ENCODE measurements at places on chromosomes 4 and X. TPM values are rescaled to one million over a fixed set of nuclear protein-coding genes. Genes with fewer than 3 reads are reported as not detected.

The PF4V1 gene
- not detected for total RNA-seq

The GRID2 gene
- not detected for total RNA-seq

The CD38 gene
- 4.7 TPM for total RNA-seq

GRCh38 chr4:169147191-169147590 lies 123.6 kb downstream of the SH3RF1 start:
- no peaks in the 10 kb centered on the region for H3K4me1 ChIP-seq
- H3K4me3 ChIP-seq, result no peak overlapping the region
- H3K36me3 ChIP-seq, result no peaks in the 10 kb centered on the region
- no peak overlapping the region for H3K27ac ChIP-seq
- H3K27me3 ChIP-seq, result no peaks in the 10 kb centered on the region

The GAGE12E gene
- not detected for total RNA-seq

DNA sequence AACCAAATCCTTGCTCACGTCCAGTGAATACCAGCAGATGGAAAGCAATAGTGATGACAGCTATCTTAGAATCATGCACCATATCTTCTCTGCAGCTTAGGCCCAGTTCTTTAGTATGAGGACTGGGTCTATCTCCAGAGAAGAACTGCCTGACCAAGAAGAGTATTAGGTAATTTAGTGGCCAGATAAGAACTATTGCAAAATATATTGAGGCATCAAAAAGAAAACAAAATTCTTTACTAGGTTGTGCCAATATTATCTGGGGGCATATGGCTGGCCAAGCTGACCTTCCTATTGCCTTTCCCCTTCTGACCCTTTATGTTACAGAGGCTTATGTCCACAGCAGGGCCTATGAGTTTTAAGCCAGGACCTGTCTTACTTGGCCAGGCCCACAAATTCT lies 91.2 kb downstream of the RLIM start:
- peaks cover 34% of the 10 kb centered on the region for H3K4me1 ChIP-seq
- no peaks in the 10 kb centered on the region for H3K36me3 ChIP-seq
- no peak overlapping the region for H3K4me3 ChIP-seq
- no peak for DNase-seq

- H3K4me1 ChIP-seq, result no peaks in the 10 kb centered on the region
- H3K4me3 ChIP-seq, result no peak overlapping the region
- H3K36me3 ChIP-seq, result no peaks in the 10 kb centered on the region
- DNase-seq, result no peak
- H3K27me3 ChIP-seq, result no peaks in the 10 kb centered on the region
Observed at GRCh38 chrX:150456466-150456865, 93.3 kb downstream of the MAMLD1 start.

DNA sequence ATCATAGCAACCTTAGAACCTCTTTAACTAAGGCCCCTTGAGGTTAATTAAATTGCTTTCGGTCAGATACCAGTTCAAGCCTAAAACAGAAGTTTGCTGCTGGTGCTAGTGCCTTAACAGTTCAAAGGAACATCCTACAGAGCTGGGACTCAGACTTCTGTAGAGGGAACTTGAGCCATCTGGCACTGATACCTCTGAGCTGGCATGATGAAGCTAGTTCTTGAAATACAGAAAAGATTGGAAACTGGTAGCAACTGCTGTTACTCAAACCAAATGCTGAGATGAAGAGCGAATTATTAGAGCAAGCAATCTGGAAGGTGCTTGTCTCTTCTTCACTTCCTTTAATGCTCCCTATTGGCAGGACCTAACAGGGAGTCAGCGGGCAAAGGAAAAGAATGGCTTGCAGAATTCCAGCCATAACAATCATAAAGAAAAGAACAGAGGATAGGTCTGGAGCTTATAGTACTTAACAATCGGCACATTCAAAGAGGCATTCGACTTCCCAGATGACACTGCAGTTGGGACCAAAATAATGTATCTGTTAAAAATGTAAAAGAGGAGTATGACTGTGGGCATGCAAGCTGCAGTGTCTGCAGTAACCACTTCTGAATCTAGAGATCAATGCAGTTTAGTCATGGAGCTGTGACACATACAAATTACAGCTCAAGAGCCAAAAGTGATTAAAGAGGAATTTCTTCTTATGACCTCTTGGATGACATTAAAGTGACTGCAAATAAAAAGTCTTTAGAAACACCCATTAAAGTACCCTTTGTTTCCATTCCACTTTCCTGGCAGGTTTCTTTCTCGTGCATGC lies 298.9 kb downstream of the PDGFC start:
- no peak overlapping the region for H3K4me3 ChIP-seq
- H3K36me3 ChIP-seq, result no peaks in the 10 kb centered on the region
- no peaks in the 10 kb centered on the region for H3K4me1 ChIP-seq
- H3K27ac ChIP-seq, result no peak overlapping the region

DNA sequence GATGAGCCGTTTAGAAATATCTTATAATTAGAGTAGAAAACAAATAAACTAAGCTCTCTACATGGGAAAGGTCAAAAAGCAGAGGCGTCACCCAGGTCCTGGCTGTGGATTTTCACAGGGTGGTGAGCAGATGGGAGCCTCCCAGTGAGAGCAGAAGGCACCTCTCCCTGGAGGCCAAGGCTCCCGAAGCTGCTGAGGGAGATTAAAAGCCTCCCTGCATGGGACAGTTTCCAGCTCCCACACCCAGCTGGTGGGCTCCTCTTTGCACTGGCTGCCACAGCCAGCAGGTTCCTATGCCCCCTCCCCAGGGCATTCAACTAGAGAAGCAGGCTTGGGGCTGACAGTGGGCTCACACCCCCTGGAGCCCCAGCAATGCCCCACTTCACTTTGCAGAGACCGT lies 55.2 kb upstream of the TBC1D9 start:
- no peak overlapping the region for H3K4me3 ChIP-seq
- no peak overlapping the region for H3K27ac ChIP-seq
- H3K36me3 ChIP-seq, result no peaks in the 10 kb centered on the region
- H3K27me3 ChIP-seq, result no peaks in the 10 kb centered on the region

DNA sequence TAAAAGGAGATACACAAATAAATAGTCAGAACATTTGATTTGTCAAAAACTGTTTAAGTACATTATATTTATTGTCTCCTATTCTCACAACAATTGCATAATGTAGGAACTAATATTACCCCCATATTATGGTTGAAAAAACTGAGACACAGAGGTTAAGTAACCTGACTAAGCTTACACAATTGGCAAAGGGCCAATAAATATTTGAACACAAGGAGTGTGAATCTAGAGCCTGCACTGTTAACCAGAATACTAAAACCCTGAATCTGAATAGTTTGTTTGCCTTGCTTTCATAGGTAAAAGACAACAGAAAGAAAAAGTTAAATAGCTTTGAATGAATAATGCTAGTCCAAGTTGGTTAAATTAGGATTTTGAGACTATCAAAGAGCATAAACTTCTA lies 55.2 kb downstream of the IL13RA2 start:
- DNase-seq, result no peak
- H3K36me3 ChIP-seq, result no peaks in the 10 kb centered on the region
- no peaks in the 10 kb centered on the region for H3K27me3 ChIP-seq
- no peaks in the 10 kb centered on the region for H3K4me1 ChIP-seq
- no peak overlapping the region for H3K27ac ChIP-seq

GRCh38 chrX:36867143-36867542 lies 141.0 kb upstream of the FAM47C start:
- H3K27me3 ChIP-seq, result no peaks in the 10 kb centered on the region
- H3K4me1 ChIP-seq, result no peaks in the 10 kb centered on the region
- H3K27ac ChIP-seq, result no peak overlapping the region
- H3K36me3 ChIP-seq, result no peaks in the 10 kb centered on the region
- no peak for DNase-seq
- H3K4me3 ChIP-seq, result no peak overlapping the region

- H3K4me3 ChIP-seq, result no peak overlapping the region
- DNase-seq, result peak; percentile 68
- H3K27ac ChIP-seq, result peak overlapping the region; percentile 84
- H3K27me3 ChIP-seq, result no peaks in the 10 kb centered on the region
Observed at GRCh38 chr4:99462875-99463464, 27.8 kb upstream of the ADH7 start.

The TMLHE gene
- 15.6 TPM for total RNA-seq

- H3K4me1 ChIP-seq, result peaks cover 6% of the 10 kb centered on the region
- H3K36me3 ChIP-seq, result no peaks in the 10 kb centered on the region
- peak within 1 kb of the TSS; percentile 82 for H3K4me3 ChIP-seq
- DNase-seq, result peak; percentile 98
- no peaks in the 10 kb centered on the region for H3K27me3 ChIP-seq
Observed at GRCh38 chrX:15854712-15855567, at the start of gene AP1S2. Gene AP1S2, minus strand, starts transcription at chrX:15854813. Its CDS starts 2,289 bp downstream, at chrX:15852524.

GRCh38 chr4:106056914-106057313 lies 161.6 kb downstream of the NPNT start:
- no peak overlapping the region for H3K4me3 ChIP-seq
- no peak overlapping the region for H3K27ac ChIP-seq
- no peaks in the 10 kb centered on the region for H3K4me1 ChIP-seq
- no peaks in the 10 kb centered on the region for H3K27me3 ChIP-seq
- no peaks in the 10 kb centered on the region for H3K36me3 ChIP-seq
- no peak for DNase-seq

The CAPN6 gene
- total RNA-seq, result 0.18 TPM
